NCI-H524 (cell line): ENCODE measurements at places on chromosomes 6 and 20.

DNA sequence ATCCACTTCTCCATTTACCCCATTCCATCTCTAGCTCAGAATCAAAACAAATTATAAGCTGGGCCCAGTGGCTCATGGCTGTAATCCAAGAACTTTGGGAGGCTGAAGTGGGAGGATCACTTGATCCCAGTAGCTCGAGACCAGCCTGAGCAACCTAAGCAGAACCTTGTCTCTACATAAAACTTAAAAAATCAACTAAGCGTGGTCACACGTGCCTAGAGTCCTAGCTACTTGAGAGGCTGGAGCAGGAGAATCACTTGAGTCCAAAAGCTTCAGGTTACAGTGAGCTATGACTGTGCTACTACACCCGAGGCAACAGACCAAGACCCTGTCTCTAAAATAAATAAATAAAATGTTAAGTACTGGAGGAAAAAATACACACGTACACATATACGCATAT is 74.7 kb upstream of the RUNX2 start:
- DNase-seq: no peak

DNA sequence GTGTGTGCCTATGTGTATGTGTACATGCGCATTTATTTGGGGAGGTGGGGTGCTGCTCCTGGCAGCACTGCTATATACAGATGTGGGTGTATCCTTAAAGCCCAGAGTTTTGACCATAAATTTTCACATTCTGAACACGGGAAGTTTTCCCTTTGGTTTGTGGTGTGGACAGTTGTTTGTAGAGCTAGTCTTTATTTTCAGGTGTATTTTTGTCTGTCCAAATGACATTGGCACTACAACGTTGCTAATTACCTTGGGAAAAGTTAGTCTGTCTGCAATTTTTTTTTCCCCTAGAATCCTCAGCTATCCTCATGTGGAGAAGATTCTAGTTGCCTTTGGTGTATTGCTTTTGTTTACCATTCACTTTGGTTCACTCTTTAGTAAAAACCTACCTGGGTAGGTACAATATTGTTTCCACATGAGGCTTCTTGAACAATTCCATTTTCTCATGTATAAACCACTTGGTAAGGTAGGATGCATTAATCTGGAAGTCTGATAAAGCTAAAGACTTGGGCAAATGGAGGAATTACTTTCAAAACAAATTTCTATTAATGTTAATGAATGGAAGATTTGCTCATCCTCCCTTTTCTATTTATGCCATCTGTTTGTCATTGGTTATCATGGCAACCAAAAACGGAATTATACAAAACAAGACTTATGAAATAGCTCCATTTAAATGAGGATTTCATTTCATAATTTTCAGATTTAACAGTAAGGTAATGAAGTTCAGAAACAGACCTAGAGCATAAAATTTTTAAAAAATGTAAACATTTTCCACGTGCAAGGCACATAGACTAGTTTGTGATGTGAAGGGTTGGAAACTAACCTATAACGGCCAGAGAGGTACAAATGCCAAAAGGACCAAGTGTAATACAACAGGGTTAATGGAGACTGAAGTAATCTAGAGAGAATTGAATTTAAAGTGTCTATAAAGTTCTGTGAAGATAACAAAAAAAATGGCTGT is 3.9 kb downstream of the CCN2 start:
- no peak for DNase-seq

DNA sequence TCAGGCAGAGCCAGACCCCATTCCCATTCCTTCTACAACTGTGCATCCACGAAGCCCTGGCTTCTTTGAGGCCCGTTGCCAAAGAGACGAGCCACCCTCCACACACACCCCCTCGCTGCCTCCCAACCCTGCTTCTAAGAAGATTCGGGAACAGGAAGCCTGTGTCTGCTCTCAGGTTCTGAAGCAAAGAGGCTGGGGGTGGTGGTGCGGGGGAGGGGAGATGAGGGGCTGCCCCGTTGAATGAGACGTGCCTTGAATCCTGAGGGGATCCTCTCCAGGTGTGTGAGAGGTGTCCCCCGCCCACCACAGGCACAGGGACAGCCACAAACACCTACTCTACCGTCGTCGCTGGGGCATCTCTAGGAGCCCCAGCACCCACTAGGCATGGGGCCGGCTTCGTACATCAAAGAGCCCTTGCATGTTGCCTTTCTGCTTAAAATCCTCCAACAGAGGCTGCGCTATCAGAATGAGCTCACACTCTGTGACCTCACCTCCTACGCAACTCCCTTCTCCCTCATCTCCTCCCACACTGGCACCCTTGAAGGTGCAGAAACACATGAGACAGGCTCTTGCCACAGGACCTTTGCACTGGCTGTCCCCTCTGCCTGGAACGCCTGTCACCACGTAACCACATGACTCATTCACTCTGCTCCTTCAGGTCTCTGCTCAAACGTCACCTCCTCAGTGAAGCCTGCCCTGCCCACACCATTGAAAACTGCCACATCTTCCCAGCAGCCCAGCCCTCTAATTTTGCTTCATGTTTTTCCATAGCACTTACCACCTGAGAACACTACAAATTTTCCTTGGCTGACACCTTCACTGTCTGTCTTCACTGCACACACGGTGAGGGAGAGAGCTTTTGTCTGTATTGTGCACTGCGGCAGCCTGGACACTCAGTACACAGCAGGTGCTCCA is 58.5 kb downstream of the PREX1 start:
- no peak for DNase-seq

DNA sequence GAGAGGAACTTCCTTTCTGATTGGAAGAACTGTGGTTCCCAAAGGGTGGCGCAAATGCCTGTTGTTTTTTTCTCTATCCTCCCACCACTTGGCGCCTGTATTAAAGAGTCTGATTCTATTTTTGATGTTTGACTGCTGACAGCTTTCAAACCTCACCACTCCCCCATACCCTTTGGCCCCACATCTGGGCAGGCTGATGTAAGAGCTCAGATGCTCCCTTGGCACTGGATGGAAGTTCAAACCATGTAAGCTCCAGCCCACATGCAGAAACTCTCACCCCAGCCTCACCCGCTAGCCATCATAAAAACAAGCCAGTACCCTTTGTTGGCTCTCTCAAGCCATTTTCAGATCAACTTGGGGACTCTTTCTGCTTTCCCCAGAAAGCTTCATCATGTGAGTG is 20.0 kb upstream of the TMEM14A start:
- no peak for DNase-seq

- DNase-seq: peak; percentile 92
Observed at GRCh38 chr6:13248053-13248452, 80.3 kb downstream of the TBC1D7 start.

GRCh38 chr20:32193996-32194395 is 13.5 kb downstream of the PLAGL2 start:
- no peak for DNase-seq

DNA sequence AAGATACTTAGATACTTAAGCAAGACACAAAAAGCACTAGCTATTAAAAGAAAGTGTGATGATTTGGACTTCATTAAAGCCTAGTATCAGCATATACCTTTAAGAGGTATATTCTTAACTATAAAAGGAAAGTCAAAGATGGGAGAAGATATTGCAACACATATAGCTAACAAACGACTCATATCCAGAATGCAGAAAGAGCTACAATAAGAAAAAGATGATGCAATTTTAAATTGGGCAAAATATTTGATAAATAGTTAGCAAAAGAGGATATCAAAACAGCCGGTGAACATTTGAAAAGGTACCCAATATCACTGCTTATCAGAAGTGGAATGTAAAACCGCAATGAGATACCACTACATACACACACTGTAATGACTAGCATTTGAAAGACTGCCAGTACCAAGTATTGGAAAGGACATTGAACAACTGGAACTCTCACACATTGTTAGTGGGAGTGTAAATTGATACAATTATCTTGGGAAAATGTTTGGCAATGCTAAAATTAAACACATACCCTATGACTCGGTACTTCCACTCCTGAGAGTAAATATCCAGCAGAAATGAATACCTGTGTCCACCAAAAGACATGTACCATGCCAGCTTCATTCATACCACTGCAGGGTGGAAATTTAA is 25.7 kb downstream of the MUC22 start:
- DNase-seq: no peak

- DNase-seq: no peak
Observed at GRCh38 chr6:104324301-104324700, 535.4 kb downstream of the HACE1 start.

- DNase-seq: no peak
Observed at GRCh38 chr6:151018046-151018445, 152.5 kb downstream of the MTHFD1L start.

DNA sequence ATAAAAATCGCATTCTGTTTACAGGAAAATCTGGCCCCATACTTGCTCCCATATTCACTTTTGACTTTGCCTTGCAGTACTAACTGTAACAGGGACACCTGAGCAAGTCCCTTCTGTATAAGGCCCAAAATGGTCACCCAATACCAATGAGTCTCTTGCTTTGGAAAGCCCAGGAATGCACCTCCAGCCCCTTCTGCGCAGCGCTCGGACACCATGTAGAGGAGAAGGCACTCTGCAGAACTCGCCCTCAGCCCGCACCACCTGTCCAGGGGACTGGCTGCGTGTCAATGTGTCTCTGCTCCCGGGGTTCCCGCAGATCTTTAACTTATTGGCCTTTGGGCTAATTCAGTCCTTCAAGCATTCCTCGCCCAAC is 746 bp upstream of the PRND start:
- DNase-seq: no peak

- DNase-seq: peak; percentile 51
Observed at GRCh38 chr6:108113557-108114519, 39.3 kb upstream of the OSTM1 start.

DNA sequence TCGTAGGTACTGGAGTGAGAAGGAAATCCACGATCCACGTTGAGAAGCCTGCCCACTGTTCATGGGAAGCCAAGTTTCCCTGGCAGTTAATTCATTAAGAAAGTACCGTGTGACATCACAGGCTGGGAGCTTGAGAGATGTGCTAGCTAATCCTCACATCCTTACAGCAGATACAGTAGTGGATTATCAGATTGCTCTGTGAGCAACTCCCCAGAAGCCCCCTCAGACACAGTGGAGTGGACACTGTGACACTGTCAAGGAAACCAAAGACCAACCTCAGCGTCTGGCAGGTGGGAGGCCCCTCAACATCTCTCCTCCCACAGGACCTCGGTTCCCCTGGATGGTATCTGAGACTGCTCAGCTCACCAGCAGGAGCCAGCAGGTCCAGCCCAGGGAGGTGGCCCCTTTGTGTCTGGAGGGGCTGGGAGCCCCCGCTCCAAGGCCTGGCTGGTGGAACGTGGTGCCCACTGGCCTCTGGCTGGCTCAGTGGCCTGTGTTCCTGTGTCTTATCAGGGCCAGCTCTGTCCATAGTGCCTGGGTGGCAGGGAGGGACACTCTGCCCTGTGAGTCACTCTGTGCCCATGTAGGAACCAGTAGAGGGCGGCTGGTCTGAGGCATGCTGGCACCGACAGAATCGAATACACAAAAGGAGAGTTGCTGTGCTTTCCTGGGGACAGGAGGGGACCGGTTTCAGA is 7.2 kb downstream of the PYGB start:
- no peak for DNase-seq

GRCh38 chr6:106098383-106099234 is 12.5 kb downstream of the PRDM1 start:
- no peak for DNase-seq

GRCh38 chr6:108838101-108838717 is 10.0 kb upstream of the ARMC2 start:
- DNase-seq: peak; percentile 71

- DNase-seq: no peak
Observed at GRCh38 chr20:53642196-53643030, 48.8 kb upstream of the ZNF217 start.
